ENCODE measurements at places on chromosomes 16 and 17.

- DNase-seq: no peak
These were observed 651.8 kb downstream of the CDH11 start for GRCh38 chr16:64469906-64470702.

GRCh38 chr16:21145738-21146137 lies 4.9 kb downstream of the DNAH3 start:
- no peak for DNase-seq

DNA sequence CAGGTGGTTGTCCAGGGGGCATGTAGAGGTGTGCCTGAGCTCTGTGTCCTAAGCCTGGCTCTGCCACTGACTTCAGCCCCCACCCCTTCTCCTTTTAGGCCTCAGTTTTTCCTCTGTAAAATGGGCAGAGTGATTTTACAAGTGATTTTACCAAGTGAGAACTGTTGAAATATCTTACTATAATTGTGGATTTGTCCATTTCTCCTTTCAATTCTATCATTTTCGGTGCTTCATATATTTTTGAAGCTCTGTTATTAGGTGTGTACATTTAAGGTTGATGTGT lies 21.7 kb upstream of the HOXB9 start:
- DNase-seq: no peak

DNA sequence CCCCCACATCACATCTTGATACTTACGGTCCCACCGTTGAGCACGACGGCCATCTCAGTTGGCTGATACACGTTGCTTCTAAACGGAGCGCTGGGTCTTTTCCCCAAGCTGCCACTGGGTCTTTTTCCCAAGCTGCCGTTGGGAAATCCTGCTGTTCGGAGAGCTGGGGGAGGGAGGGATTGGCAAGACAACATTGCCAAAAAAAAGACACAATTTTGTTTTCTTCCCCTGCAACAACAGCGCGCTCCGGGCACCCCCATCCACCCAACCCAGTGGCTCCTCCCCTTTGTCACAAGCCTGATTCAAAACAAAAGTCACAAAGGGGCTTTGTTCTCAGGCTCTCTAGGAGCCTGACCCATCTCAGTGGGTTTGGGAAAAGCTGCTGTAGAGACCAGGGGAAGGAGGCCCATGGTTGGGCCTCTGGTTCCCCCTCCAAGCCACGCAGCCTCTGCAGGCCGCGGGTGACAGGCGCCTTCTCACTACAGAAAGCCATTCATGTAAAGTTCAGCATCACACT lies 22.8 kb downstream of the GPRC5B start:
- no peak for DNase-seq

DNA sequence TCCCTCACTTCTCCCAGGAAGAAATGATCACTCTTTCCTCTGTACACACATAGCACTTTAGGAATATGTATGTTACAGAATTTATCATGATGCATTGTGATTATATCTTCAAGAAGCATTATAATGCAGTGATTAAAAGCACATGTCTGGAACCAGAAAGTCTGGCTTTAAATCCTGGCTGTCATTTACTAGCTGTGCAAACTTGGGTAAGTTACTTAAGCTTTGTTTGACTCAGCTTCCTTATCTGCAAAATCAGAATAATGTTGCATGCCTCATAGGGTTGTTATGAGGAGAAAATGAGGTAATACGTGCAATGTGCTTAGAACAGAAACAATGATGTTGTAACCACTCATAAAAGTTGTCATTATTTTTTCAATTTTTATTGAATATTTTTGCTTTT lies 156.3 kb upstream of the ZKSCAN2 start:
- DNase-seq: no peak

GRCh38 chr17:72733619-72734282 lies 358.7 kb downstream of the SLC39A11 start:
- DNase-seq: no peak

GRCh38 chr17:31726980-31727427 lies 132.0 kb downstream of the COPRS start:
- DNase-seq: no peak

DNA sequence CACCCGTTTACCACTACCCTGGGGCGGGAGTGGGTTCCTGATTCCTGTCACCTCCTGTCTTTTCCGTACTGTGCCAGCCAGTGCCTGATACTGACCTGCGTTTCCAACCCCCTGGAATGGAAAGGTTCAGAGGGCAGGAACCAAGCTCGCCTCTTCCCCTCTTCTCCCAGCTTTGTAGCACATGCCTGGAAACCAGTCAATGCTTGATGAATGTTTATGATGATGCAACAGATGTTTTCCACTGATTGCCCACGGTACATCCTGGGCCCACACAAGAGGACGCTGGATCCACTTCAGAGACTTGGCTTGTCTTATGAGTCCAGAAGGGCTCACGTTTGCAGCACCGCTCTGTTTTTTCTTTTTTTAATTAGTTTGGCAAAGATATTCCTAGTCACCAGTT lies 262.0 kb downstream of the CPPED1 start:
- DNase-seq: no peak

GRCh38 chr17:76078860-76079534 lies at the start of gene ZACN:
ZACN (plus strand) TSS chr17:76079182; CDS start chr17:76079265, 83 bp downstream.
- DNase-seq: no peak

- DNase-seq: no peak
These were observed 411.3 kb downstream of the SNX29 start for GRCh38 chr16:12387786-12388185.

GRCh38 chr16:85483424-85483823 lies 129.7 kb upstream of the GSE1 start:
- DNase-seq: no peak

- no peak for DNase-seq
These were observed 542 bp downstream of the CBX4 start for GRCh38 chr17:79838522-79839274.

DNA sequence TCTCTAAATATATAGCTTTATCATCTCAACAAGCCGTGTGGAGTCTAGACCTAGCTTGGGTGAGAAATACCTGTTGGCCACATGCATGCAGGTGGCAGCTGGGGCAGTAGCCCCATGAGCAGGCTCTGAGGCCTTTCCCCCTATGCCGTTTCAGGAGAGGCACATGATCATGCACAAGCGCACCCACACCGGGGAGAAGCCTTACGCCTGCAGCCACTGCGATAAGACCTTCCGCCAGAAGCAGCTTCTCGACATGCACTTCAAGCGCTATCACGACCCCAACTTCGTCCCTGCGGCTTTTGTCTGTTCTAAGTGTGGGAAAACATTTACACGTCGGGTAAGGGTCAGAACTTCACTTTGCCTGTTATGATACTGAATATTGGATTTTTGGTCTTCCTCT lies 16.7 kb upstream of the CARMIL2 start:
- DNase-seq: no peak

DNA sequence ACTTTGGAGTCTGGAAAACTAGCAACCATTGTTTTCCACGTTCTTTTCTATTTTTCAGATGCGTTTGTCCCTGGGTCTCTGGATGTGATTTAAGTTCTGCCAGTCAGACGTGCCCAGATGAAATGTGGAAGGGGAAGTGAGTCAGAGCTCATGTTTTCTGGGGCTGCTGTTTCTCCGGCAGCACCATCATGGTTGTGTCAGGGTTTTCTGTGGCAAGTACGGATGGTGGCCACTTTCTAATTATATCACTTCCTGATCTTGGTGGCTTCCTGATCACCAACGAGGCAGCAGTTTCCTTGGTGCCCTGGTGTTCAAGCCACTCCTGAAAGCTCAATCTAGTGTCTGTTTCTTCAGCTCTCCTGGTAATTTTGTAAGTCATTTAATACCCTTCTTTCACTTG lies 31.4 kb upstream of the PMFBP1 start:
- peak; percentile 74 for DNase-seq

- DNase-seq: no peak
These were observed 25.0 kb downstream of the GPRC5B start for GRCh38 chr16:19859603-19860002.

DNA sequence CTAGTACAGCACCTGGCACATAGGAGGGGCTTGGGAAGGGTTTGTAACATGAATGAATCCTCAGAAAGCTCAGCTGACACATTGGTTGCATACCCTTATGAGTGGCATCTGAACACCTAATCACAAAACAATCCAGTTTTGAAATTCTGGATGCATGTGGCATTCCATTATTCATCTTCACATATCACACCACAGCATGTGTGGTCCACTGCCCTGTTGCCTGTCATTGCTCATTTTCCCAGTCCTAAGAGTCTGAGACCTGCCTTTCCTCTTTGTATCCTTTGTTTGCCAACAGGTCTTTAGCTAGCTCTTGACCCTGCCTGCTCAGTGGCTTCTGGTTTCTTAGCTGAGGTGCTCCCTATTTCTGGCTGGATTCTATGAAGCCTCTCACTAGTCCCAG lies 170.8 kb upstream of the ASIC2 start:
- DNase-seq: no peak

DNA sequence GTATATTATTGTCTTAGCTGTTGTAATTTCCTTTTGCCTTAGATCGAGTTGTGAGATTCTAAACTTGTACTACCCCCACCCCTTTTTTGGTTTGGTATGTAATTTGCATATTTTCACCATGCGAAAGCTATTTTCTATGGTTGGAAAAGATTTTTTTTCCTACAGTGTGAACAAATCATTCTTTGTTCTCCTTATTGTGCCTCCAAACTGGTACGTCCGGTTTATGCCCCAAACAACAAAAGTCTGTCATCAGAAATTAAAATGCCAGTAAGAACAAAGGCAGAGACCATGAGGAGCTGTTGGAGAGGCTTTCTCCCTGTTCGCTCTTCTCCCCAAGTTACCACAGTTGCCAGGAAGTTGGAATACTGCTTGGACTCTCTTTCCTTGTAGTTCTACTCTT lies 66.1 kb downstream of the BCAS3 start:
- DNase-seq: no peak

- DNase-seq: no peak
These were observed 37.7 kb downstream of the USP32 start for GRCh38 chr17:60354223-60354622.

DNA sequence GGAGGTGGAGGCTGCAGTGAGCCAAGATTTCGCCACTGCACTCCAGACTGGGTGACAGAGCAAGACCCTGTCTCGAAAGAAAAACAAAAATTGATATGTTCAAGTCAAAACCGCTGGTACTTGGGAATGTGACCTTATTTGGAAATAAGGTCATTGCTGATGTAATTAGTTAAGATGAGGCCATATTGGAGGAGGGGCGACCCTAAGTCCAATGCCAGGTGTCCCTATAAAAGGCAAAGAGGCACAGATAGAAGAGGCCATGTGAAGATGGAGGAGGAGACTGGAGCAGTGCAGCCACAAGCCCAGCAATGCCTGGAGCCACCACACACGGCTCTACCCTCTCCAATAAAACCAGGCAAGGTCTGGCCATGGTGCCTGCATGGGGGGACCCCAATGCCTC lies 50.8 kb upstream of the JPH3 start:
- DNase-seq: no peak

DNA sequence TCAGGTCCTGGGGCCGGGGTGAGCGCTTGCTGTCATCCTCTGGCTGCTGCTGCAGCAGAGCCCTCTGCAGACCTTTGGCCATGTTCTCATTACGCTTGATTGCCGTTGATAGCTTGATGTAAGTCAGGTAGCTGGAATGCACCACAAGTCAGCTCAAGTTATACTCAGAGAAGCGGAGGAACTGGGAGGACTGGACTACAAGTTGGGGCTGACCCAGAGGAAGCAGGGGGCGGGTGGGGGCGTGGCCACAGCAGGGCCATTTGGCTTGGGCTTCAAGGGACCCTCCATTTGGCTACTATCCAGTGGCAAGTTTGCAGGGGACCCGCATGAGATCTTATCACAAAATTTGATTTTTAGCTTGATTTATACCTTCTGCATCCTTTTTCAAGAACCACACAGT lies 19.0 kb upstream of the EVPL start:
- DNase-seq: no peak

DNA sequence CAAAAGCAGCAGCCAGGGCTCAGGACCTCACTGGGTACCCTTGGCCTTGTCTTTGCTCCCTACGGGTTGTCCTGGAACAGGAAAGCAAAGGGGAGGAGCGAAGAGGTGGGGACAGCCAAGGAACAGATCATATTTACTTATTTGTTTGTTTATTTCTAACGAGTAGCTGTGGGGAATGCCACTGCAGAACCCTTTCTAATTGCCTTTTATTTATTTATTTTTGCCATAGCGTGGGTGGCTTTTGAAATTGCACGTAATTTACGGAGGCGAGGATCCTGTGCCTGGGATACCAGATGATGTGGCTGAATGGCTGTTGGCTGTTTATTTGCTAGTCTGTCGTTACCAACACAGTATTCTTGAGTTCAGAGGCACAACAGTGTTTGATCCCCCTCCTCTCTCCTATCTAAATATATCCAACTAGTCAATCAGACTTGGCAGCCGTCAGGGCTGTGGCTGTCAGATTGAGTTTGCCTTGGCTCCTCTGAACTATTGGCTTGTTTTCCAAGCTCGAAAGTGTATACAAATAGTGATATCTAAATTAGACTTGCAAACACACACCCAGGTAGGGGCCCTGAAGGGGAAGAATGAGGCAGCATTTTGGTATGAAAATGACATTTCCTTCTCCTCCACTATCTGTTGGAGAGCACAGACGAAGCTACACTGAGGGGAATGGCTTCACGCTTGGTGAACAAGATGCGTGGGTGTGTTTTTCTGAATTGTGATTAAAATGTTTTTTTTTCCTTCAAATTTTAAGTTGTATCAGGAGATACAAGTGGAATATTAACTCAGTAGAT lies 110.4 kb downstream of the MSI2 start:
- DNase-seq: no peak

- no peak for DNase-seq
These were observed 599 bp downstream of the MRC2 start for GRCh38 chr17:62627904-62628633.

DNA sequence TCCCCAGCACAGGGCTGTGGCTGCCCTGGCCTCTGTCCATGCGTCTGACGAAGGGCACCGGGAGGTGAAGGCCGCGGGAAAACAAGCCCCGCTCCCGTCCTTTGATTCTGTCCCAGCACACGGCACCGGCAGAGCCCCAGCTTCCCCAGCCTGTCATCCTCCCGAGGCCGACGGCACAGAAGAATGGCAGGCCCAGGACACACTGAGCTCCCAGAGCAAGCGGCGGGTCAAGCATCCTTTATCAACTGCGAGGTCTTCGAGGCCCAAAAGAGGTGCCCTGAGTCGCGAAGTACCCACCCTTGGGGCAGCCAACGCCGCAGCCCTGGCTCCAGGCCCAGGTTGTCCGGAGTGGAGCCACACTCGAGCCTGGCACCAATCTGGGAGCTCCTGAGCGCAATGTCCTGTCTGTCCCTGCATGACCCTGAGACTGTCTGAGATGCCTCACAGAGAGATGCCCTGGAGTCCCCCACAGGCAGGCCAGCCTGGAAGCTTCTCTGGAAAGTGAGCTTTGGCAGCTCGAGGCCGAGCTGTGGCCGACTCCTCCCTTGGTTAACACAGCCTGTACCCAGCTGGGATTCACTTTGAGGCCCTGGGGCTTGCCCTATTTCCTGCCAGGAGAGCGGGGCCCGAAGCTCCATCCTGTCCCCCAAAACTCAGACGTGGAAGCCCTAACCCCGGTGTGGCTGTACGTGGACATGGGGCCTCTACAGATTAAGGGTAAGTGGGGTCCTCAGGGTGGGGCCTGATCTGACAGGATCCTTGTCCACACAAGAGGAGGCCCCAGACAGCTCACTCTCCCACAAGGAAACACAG lies 23.3 kb downstream of the SLC7A5 start:
- DNase-seq: no peak

- DNase-seq: no peak
These were observed 5.1 kb downstream of the ERBB2 start for GRCh38 chr17:39704821-39705551.

- DNase-seq: no peak
These were observed 3.2 kb upstream of the SNN start for GRCh38 chr16:11665071-11665491.

- DNase-seq: no peak
These were observed 2.8 kb downstream of the ACE start for GRCh38 chr17:63479495-63480184.

GRCh38 chr17:45436161-45436560 lies 3.5 kb upstream of the ARHGAP27 start:
- no peak for DNase-seq

- DNase-seq: no peak
These were observed 136.1 kb downstream of the RAB11FIP4 start for GRCh38 chr17:31527606-31528005.
